H1 (cell line): ENCODE measurements at places on chromosomes 12 and 14. TPM values are rescaled to one million over a fixed set of nuclear protein-coding genes. Genes with fewer than 3 reads are reported as not detected.

DNA sequence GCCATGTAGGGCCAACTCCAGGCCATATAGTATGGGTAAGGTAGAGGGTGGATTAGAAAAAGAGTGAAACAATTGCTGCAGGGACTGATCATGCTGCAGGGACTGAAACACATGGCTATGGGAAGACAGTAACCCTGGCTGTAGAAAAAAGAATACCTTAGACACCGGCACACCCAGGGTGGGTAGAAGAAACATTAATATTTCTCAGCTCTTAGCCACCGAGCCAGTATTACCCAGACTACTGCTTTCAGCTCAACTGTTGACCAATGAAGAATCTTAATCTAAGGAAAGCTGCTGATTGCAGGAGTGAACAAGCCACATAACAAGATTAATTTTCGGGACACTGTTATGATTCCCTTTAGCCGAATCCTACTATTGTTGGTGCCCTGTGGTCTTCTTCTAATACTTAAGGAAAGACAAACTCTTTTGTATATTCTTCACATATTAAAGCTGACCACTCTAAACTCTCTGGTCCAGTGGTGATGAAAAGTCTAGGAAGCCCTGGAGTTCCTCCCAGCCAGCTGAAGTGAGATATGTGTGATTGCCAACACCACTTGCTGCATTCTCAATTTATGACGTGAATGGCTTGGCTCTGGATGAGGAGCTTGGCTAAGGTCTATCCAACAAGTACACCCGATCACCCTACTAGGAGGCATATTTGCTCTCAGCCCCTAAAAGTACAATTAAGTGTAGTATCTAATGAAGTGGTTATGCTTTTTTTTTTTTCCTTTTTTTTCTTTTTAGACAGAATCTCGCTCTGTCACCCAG is 69.2 kb downstream of the NOVA1 start:
- DNase-seq, result no peak

- DNase-seq, result no peak
Observed at GRCh38 chr12:8036346-8036745, 3.8 kb downstream of the FOXJ2 start.

- DNase-seq, result no peak
Observed at GRCh38 chr12:43123461-43123860, 428.5 kb downstream of the ADAMTS20 start.

DNA sequence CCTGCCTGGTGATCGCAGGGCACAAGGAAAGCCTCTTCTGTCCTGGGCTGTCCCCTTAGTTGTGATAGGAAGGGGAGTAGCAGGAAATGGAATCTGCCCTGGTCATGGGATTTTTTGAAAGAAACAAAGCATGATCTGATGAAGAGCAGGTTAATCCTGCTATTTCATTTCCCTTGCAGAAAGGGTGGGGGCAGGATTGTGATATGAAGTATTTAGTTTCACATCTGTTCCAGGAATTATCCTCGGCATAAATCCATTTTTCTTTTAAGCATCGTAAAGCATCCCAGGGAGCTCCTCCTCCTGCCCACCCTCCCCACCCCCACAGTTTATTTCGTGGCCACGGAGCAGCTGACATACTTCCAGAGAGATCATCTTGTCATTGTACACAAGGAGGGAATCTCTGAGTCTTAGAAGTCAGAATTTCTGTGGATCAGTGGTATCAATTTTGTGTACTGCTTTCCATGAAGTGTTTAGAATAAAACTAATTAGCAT is 53.1 kb downstream of the TGFB3 start:
- no peak for DNase-seq

- no peak for DNase-seq
Observed at GRCh38 chr14:67508956-67509355, 20.4 kb upstream of the TMEM229B start.

- no peak for DNase-seq
Observed at GRCh38 chr12:82963956-82964355, 277.2 kb downstream of the TMTC2 start.

GRCh38 chr12:39413836-39414771 is 28.8 kb downstream of the KIF21A start:
- no peak for DNase-seq

DNA sequence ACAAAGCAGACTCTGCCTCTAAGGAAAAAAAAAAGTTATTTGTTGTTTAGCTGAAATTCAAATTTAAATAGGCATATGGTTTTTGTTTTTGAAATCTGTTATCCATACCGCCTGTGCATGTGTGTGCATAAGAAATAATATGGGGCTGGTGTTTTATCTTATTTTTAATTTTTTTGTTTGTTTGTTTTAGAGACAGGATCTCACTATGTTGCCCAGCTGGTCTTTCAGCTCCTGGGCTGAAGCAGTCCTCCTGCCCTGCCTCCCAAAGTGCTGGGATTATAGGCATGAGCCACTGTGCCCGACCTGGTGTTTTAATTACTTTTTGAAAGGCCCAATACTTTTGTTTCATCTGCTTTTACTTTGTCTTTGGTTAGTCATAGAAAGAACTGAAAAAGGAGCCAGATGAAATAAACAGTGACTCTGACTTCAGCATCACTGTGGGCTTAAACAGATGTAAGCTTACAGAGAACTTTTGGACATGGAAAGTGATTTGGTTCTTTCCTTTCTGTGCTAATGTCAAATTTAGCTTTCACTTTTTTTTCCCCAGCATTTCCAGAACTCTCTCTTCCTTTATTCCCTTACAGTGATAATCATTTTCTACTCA is 37.2 kb downstream of the SUPT16H start:
- DNase-seq, result no peak

GRCh38 chr12:114588061-114588460 is 95.9 kb downstream of the TBX3 start:
- DNase-seq, result no peak

- DNase-seq, result no peak
Observed at GRCh38 chr12:93256256-93256969, 121.3 kb upstream of the NUDT4 start.

GRCh38 chr14:50014809-50015430 is 101.5 kb downstream of the VCPKMT start:
- no peak for DNase-seq

- DNase-seq, result no peak
Observed at GRCh38 chr14:76829013-76829365, 2.8 kb downstream of the LRRC74A start.

DNA sequence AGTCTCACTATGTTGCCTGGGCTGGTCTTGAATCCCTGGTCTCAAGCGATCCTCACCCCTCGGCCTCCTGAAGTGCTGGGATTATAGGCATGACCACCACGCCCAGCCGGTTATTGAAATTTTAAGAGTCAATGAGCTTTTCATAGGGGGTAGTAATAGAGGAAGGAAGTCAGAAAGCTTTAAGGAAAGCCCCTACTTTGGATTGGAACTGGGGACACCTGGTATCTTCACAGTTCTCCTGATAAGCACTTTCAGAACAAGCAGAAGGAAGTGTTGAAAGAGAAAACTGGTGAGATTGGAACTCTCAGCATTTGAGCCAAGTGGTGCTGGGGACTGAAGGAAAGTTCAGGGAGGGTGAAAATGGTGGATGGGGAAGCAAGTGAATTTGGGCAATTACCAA is 5.1 kb downstream of the SLC4A8 start:
- DNase-seq, result no peak

DNA sequence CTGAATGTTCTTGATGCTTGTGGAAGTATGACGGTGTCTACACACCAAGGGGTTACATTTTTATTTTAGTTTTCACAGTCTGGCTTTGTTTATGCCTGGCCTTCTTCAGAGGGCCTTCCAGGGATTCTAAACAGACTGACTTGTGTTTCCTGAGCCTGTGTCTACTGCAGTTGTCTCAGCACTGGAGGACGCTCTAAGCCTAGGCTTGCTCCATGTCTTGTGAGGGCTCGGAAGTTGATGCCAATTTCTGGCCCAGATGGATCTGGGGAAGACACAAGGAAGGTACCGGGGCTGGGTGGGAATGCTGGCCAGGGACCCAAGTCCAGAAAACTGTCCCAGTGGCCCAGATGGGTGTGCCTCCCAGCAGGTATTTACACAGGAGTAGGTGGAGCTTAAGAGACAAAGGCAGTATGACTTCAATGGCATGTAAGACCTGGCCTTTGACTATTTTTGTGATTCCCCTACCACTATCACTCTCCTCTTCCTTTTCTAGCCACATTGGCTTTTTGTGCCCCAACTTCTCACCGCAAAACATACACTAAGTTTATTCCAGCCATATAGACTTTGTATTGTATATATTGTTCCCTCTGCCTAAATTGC is 56.9 kb downstream of the GPR137C start:
- DNase-seq, result no peak

GRCh38 chr12:107618106-107618505 is 67.5 kb upstream of the PWP1 start:
- no peak for DNase-seq

DNA sequence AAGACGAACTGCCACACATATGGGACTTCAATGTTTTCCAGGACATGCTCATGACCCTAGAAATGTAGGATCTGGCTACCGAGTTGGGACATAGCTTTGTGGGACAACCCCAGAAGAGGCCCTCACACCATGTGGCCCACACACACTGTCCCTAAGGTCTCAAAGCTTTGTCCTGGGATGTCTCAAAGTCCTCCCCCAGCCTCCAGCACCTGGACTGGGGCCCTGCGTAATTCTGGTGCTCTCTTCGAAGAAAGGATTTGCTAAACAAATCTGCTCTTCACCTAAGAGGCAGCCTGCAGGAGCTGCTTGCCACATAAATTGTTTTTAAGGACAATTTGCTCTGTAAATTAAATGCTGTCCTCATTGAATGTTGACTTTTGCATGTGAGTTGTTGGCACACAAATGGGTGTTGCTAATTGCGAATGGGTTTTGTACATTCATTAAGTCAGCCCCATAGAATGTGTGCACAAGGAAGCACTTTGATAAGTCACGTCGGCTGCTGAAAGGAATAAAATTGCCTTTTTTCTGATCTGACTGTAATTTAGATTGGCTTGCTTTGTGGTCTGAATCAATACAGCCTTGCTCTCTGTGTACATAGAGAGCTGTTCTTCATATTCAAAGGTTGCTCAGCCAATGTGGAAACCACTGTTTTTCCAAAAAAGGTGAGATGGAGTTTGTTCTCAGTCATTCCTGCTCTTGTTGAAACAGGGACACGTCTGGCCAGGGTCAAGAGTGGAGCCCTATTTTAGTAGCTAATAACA is 161.6 kb upstream of the PWP1 start:
- no peak for DNase-seq

DNA sequence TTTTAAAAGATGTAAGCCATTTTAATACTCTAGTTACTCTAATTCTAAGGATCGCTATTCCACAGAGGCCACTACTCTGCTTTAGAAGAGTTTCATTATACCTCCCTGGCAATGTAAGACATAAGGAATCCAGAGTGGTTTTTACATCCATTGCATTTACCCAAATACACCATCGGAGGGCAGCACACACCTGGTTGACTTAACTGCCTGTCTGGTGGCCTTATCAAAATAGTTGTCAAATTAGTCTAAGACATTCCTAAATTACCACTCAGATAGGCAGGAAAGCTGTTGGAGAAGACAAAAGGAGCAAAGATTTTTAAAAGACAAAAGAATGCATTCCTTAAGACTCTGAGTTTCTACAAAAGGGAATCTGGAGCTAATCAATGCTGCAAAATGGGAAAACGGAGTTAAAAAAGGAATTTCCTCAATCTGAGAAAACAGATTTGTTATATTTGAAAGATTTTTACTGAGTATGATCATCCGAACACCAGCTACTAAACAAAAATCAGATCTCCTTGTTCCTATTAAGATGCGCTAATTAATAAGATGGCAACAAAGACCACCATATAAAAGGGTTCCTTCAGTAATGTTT is 33.8 kb upstream of the FGD4 start:
- peak; percentile 29 for DNase-seq

GRCh38 chr14:77108753-77109152 is 10.7 kb downstream of the CIPC start:
- DNase-seq, result no peak

GRCh38 chr14:74255281-74255680 is 16.0 kb downstream of the VSX2 start:
- DNase-seq, result no peak

GRCh38 chr12:21818627-21819026 is 44.1 kb upstream of the KCNJ8 start:
- no peak for DNase-seq

GRCh38 chr14:82134411-82134810 is 600.8 kb upstream of the SEL1L start:
- no peak for DNase-seq

DNA sequence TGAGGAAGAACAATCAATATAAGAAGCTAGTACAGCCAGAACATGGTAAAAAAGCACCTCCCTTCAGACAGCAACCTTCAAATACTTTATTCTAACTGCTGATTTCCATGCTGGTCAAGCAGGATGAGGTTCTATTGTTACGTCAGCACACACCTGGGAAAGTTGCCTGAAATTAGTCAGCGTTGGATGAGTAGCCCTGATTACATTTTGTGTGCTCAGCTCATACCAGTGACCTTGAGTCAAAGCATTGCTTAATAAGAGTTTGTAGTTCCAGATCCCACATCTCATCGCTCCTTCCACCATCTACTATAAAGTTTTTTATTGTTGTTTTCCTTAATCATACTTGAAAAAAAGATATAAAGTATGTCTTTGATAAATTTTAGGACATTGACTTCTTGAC is 361.5 kb downstream of the EGLN3 start:
- DNase-seq, result no peak

GRCh38 chr12:87784350-87784749 is 244.9 kb downstream of the C12orf50 start:
- DNase-seq, result no peak

- no peak for DNase-seq
Observed at GRCh38 chr12:80015660-80016059, 80.8 kb upstream of the PPP1R12A start.

- no peak for DNase-seq
Observed at GRCh38 chr12:92675092-92675865, 27.5 kb upstream of the PLEKHG7 start.

DNA sequence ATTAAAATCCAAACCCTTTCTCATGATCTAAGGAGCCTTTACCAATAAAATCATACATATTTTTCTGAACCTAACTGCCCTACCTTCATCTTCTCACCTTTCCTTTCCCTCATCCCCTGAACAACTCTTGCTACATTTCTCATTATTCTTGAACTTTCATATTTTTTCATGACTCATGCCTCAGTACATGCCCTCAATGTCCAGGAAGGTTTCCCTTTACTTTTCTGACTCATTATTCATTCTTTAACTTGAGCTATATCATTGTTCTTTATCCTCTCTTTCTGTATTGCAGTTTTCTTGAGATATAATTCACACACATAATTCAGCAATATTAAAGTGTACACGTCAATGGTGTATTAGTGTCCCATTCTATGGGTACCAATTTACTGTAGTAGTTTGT is 231.0 kb downstream of the ALG10B start:
- DNase-seq, result no peak

NPAS3 gene
- polyA plus RNA-seq, result 0.11 and 0.14 TPM in 2 replicates

PAPLN gene
- polyA plus RNA-seq, result 25.6 and 33.7 TPM in 2 replicates

NUAK1 gene
- 6.7 and 7.7 TPM in 2 replicates for polyA plus RNA-seq

KLRD1 gene
- under 0.01 and 0.02 TPM in 2 replicates for polyA plus RNA-seq

CD163 gene
- polyA plus RNA-seq, result 0.02 TPM in 1 of 2 replicates, not detected in the other

PLCZ1 gene
- not detected in 2 replicates for polyA plus RNA-seq

P2RX7 gene
- polyA plus RNA-seq, result 0.16 and 0.38 TPM in 2 replicates

USP44 gene
- 88.6 and 129 TPM in 2 replicates for polyA plus RNA-seq

SLCO1C1 gene
- 0.18 and 0.39 TPM in 2 replicates for polyA plus RNA-seq

TRHDE gene
- polyA plus RNA-seq, result 1.0 and 1.3 TPM in 2 replicates

BAZ1A gene
- 4.1 and 8.0 TPM in 2 replicates for polyA plus RNA-seq

SERPINA10 gene
- polyA plus RNA-seq, result not detected in 2 replicates

MCRS1 gene
- polyA plus RNA-seq, result 139 and 170 TPM in 2 replicates

CLECL1 gene
- polyA plus RNA-seq, result not detected in 2 replicates
